ENCODE measurements at places on chromosomes 6 and 20. TPM values are rescaled to one million over a fixed set of nuclear protein-coding genes. Genes with fewer than 3 reads are reported as not detected.

ZNF311 gene
- total RNA-seq, result 0.18 TPM

CCDC170 gene
- total RNA-seq, result 0.12 TPM

MAK gene
- 0.08 TPM for total RNA-seq

OCSTAMP gene
- not detected for total RNA-seq

CALHM5 gene
- total RNA-seq, result 0.06 TPM

VEGFA gene
- total RNA-seq, result 28.6 TPM

HLA-DQB2 gene
- not detected for total RNA-seq

RAB44 gene
- total RNA-seq, result 0.06 TPM

BPIFB4 gene
- total RNA-seq, result not detected

EFCAB8 gene
- not detected for total RNA-seq

PXMP4 gene
- 6.4 TPM for total RNA-seq

SLC17A1 gene
- 0.16 TPM for total RNA-seq

TOX2 gene
- total RNA-seq, result 13.8 TPM

TCF15 gene
- total RNA-seq, result not detected

VGLL2 gene
- not detected for total RNA-seq

CST2 gene
- 0.27 TPM for total RNA-seq

HS3ST5 gene
- total RNA-seq, result not detected

PRR18 gene
- 0.06 TPM for total RNA-seq

SLC22A23 gene
- total RNA-seq, result 9.1 TPM

PRR3 gene
- 15.9 TPM for total RNA-seq

BCAS1 gene
- 0.41 TPM for total RNA-seq

TAAR6 gene
- total RNA-seq, result not detected

E2F3 gene
- 12.1 TPM for total RNA-seq

Measured in A549 treated with Mapracorat at 1 μM for 4 hours (cell line).